ENCODE measurements at places on chromosomes 13 and 19.

DNA sequence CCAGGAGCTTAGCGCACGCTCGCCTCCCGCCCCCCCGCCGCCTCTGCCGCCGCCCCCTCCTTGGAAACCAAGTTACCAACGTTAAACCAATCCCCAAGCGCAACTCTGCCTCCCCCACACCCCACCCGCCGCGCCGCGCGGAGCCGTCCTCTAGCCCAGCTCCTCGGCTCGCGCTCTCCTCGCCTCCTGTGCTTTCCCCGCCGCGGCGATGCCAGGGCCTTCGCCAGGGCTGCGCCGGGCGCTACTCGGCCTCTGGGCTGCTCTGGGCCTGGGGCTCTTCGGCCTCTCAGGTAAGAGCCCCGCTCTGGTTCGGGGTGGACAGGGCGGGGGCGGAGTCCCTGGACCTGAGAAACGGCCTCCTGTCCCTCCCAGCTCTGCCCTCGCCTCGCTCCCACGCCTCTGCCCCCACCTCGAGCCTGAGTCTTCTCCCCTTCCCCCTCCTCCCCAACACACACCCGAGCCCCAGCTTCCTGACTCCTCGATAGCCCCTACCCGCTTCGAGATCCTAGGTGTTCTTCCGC is at the start of gene ICAM5:
TSS of gene ICAM5 (plus strand) at position 117 of the 521 bp plus-strand sequence. CDS start at position 209, 92 bp downstream.
- peak; percentile 31 for DNase-seq

GRCh38 chr19:1837625-1838105 is 10.6 kb downstream of the REXO1 start:
- DNase-seq: peak; percentile 55

GRCh38 chr19:51326216-51327065 is 15.0 kb downstream of the IGLON5 start:
- DNase-seq: no peak

DNA sequence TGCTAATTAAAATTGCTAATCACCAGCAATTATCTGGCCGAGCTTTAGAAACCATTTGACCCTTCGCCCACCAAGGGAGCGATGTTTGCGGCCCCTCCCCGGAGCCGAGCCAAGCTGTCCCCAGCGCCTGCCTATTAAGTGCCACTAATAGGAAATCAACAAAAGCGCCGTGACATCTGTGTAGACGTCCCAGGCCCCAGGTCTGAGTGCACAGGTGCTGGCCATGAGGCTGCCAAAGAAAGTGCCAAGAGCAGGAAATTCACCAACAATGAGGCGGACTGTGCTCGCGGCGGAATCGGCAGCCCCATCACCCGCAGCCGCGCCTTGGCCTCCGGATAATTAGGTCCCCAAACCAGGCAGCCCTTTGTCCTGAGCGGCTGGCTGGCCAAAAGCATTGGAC is 44.5 kb upstream of the SPACA7 start:
- DNase-seq: no peak

DNA sequence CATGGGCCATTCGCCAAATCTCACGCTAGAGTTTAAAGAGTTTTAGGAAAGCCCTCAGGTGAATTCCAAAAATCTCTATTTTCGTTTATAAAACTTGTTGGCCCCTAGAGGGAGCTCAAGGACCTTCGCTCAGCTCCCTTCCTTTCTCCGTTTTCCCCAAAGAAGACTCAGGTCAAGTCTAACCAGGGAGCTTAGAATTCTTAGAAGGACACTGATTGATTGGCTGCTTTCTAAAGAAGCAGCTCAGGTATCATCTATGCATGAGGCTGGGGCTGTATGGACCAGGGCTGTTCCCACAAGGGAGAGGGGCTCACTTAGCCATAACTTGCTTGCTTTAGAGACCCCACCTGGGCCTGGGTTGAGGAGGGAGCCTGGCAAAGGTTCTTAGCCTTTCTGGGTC is 20.5 kb downstream of the DZIP1 start:
- peak; percentile 20 for DNase-seq

- DNase-seq: no peak
Observed at GRCh38 chr13:109231888-109232287, 554.5 kb downstream of the IRS2 start.

- peak; percentile 13 for DNase-seq
Observed at GRCh38 chr13:27997904-27998522, 9.5 kb upstream of the URAD start.

DNA sequence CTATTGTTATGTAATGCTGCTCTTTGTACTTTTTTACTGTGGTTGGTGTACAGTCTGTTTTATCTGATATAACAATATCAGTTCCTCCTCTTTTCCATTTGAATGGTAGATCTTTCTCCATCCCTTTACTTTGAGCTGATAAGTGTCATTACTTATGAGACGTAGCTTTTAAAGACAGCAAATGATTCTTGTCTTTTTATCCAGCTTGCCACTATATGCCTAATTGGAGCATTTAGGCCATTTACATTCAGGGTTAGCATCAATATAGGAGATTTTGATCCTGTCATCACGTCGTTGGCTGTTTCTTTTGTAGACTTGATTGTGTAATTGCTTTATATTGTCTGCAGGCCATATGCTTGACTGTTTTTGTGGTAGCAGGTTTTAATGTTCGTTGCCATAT is 894.2 kb upstream of the ATXN8OS start:
- DNase-seq: no peak

DNA sequence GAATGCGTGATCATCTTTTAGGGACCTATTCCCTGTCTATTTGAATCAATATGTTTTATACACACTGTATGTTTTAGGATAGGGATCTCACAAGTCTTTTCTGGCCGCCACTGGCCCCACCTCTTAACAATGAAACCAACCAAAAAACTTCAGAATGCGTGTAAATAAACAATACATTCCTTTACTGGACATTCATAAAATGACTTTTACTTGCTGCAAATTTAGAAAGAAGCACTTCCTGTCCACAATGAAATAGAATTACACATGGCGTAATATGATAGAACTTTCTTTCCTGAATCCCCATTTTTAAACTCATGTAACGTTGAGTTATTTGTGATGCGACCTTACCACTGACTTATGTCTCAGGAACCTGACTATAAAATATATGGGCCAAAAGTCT is 233.6 kb downstream of the SLITRK6 start:
- no peak for DNase-seq

- no peak for DNase-seq
Observed at GRCh38 chr13:114009590-114010400, 35.9 kb upstream of the C13orf46 start.

DNA sequence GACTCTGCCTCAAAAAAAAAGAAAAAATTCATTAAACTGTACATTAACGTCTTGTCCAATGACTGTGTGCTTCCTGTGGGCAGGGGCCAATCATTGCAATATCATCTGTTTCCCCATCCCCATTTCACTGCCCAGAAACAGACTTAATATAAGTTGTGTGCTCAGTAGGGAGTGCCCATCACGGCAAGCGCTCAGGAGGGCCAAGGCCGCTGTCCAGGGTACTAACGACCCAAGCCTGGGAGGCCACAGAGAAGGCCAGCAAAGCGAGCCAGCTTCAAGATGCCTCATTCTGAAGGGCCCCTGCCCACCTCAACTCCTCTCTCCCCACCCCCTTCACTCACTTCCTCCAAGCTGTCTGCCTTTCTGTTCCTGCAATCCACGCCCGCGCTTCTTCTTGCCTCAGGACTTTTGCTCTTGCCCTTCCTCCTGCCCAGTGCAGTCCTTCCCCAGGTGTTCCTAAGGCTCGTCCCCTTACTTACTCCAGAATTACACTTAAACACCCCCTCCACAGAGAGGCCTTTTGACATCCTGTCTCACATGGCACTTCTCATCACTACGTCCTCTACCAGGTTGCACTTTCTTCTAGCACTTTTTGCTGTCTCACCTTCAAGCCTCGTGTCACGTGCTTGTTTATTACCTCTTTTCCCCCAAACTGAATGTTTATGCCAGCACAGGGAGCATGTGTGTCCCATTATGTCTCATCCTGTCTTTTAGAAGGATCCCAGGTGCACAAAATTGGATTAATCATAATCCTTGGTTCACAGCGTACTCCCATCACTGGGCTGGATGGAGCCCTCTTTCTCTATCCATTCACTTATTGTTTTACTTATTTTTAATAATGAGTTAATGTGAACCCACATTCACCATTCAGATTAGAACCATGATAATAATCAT is 11.3 kb upstream of the POU2F2 start:
- no peak for DNase-seq

Measured in CD4-positive, alpha-beta T cell treated with Interleukin-6 for 4 hours (primary cell).